ENCODE measurements at places on chromosomes 3 and 15.

DNA sequence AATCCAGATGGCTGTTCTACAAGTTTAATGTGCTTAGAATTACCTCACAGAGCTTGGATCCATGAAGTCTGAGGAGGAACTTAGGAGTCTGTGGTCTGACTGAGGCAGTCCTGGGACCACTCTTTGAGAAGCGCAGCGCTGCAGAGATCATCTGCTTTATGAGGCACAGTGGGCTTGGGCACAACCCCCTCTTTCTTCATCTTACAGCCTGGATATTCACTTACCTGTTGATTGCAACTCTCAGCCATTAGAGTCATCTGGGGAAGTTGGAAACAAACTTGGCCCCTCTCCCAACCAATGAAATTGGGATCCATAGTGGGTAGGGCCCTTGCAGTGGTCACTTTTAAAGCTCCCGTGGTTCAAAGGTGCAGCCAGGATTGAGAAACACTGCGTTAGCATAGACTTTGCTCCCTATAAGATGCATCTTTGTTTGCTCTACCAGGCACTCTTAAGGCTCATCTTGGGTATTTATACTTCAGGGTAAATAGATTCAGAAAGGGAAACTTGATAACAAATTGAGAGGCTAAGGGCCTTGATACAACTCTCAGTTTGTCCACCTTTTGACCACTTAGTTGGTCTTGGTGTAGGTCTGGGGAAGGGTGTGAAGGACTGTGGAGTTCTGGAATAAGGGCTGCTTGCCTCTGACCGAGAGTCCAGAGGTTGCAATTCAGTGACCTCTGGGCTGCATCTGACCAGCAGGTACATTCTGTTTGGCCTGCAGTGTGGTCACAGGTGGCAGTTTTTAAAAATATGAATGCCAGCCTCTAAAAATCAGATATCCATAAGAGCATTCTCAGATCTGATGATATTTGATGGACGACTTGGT is 22.8 kb downstream of the FEM1B start:
- DNase-seq: no peak

GRCh38 chr3:43861635-43862034 is 170.9 kb downstream of the ABHD5 start:
- DNase-seq: no peak

GRCh38 chr3:160374925-160375324 is 24.1 kb downstream of the IFT80 start:
- no peak for DNase-seq

DNA sequence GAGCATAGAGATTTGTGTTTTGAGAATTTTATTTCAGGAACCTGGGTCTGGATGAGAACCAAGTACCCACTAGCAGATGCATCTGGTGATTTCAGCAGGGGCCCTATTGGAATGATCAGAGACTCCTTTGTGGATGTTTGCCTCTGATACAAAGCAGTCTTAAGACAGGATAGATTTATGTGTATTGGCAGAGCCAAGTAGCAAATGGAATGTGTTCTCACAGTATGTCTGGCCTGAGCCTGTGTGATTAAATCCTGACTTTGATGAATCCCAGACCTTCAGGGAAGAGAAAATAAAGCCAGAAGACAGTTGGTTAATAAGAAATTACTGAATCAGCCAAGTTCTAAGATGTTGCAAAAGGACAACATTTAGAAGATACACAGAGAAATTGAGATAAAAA is 755.5 kb upstream of the SEMA6D start:
- DNase-seq: no peak

- DNase-seq: no peak
Measured at GRCh38 chr3:184186902-184187207, 856 bp downstream of the ABCF3 start.

DNA sequence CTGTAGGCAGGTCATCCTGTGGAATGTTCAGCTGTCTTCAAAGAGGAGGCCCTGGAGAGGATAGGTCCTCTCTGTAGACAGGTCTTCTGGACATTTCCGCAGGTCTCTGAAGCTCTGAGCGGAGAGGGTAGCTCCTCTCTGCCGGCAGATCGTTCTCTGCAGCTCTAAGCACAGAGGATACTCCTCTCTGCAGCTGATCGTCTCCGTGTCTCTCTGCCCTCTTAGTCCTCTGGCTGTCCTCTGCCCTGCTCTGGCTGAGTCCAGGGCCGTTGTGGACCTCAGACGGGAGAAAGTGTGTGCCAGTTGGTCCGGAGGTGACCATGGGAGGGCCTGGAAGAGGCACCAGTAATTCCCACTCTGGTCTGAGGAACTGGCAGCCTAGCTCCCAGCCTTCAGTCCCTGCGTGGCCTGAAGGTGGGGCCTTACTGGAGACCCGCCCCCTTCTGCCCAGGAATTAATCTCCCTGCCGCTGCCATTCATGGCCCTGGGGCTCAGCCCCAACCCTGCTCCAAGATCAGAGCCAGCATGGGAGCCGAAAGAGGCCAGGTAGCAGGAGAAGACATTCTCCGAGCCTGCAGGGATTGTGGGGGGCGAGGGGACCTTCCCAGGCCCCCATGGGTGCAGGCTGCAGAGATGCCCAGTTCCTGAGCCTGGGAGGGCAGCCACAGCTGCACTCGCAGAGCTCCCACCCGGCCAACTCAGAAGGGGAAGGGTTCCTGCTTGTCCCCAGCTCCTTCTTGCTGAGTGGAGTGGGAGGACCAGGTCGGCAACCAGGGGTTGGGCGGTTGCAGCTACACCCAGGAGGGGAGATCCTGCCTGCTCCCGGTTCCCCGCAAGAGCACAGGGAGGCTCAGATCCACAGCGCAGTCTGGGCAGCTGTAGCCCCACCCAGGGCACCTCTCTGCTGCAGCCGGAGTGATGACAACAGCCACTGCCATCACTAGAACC is 488.7 kb downstream of the RSL24D1 start:
- no peak for DNase-seq

GRCh38 chr3:47495886-47496285 is 17.6 kb downstream of the ELP6 start:
- no peak for DNase-seq

GRCh38 chr3:124605781-124606579 is 124.3 kb upstream of the UMPS start:
- no peak for DNase-seq

All from EL (cell line).